ENCODE measurements at places on chromosomes 2 and 18.

- DNase-seq, result no peak
Measured at GRCh38 chr2:49924044-49924817, 769.9 kb upstream of the FSHR start.

- DNase-seq, result no peak
Measured at GRCh38 chr2:175036582-175037018, 31.4 kb upstream of the CHN1 start.

GRCh38 chr2:228465408-228465807 is 283.9 kb upstream of the SPHKAP start:
- DNase-seq, result no peak

GRCh38 chr18:7633171-7633570 is 66.1 kb downstream of the PTPRM start:
- no peak for DNase-seq

GRCh38 chr18:53165770-53166169 is 825.8 kb downstream of the DCC start:
- no peak for DNase-seq

DNA sequence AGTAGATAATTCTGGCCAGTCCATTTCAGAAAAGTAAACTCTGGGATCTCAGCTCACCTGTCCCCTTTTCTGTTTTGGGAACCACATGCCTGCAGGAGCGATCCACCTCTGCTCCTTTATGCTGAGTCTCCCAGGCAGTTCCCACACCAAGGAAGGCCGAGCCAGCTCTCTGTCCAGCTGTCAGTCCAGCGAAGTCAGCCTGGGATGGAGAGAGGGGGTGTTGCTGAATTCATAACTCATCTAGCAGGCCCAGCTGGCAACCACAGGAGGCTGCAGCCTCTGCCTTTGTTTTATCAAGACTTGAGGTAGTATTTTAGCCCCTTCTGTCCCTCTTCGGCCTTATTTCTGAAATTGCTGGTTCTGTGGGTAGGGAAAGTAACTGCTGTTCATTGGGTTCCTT is 209.9 kb downstream of the ARL4C start:
- DNase-seq, result no peak

DNA sequence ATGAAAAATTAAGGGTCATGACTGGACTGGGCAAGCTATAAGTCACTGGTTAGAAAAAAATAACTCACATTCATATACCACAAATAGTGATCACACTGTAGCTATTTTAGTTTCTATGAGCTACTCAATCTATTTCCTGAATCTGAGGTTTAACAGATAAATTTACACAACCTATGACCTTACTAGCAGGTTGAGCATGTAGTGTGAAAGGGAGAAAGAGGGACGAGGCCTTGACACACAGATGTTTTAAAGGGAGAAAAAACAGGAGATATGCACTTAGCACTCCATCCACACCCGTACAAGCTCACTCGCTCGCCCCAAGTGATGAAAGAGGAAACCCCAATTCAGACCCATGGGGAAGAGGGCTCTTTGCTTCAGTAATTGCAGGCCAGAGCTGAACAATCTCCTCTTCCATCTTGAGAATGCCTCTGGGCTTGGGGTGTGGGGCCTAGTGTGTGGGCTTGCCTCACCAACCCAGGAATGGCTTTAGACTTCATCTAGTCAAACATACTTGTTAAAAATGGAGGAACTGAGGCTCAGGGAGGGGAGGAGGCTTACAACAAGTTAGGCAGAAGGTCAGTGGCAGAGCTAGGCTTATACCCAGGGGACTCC is 10.7 kb downstream of the CYRIA start:
- DNase-seq, result no peak

GRCh38 chr18:61824733-61825363 is 68.0 kb downstream of the RNF152 start:
- no peak for DNase-seq

GRCh38 chr2:161992531-161992930 is 81.5 kb downstream of the DPP4 start:
- DNase-seq, result no peak

- peak; percentile 31 for DNase-seq
Measured at GRCh38 chr2:49569176-49569575, 414.9 kb upstream of the FSHR start.

DNA sequence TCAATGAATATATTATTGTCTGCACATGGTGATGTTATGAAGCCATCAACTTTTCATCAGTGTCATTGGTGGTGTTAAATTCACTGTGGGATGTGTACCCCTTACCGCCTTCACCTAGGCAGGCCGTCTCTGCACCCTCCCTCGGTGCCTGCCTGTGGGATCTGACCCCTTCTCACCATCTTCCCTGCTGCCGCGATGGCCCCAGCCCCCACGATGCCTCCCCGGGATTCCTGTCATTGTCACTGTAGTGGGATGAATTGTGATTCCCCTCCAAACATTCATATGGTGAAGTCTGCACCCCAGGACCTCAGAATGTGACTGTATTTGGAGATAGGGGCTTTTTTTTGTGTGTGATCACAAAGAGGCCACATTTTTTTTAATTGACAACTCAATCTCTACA is 198.3 kb upstream of the HS6ST1 start:
- DNase-seq, result no peak

DNA sequence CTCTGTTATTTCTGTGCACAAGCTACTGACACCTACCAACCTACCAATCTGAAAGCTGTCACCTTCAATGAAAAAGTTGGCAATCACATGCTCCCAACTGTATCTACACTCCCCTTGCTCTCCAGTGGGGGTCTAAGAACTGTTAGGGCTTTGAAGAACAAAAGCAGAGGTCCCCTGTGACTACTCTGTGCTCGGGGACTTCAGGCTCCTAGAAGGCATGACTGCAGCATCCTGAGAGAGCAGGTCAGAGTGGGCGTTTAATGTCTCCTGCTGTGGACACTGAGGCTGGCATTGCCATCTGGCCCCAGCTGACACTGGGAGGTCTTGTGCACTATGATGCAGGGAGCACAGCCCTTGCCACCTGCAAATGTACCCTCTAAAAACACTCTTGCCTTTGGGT is 93.3 kb downstream of the ACTR2 start:
- no peak for DNase-seq

- no peak for DNase-seq
Measured at GRCh38 chr2:2271469-2271941, 59.6 kb downstream of the MYT1L start.

GRCh38 chr2:20015482-20016083 is 3.1 kb upstream of the MATN3 start:
- DNase-seq, result peak; percentile 30

GRCh38 chr18:26999797-27000196 is 134.3 kb upstream of the AQP4 start:
- no peak for DNase-seq

GRCh38 chr2:181742922-181743722 is 62.8 kb upstream of the NEUROD1 start:
- DNase-seq, result peak; percentile 54

DNA sequence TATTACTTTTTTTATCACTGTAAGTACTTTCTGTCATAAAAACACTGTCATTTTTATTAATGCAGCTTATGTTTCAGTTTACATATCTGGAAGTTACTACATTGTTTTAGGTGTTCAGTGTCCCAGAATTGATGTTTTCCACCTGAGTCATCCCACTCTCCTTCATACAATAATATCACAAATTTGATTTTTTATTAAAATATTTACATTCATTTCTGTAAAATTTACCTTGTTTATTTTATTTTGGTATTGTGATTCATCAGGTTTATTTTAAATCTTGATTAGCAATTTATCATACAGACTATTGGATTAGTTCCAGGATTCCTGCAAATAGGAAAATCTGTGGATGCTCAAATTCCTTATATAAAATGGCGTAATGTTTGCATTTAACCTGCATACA is 1662.9 kb downstream of the SUCLG1 start:
- no peak for DNase-seq

- DNase-seq, result peak; percentile 53
Measured at GRCh38 chr2:151033271-151034248, 228.1 kb downstream of the RBM43 start.

DNA sequence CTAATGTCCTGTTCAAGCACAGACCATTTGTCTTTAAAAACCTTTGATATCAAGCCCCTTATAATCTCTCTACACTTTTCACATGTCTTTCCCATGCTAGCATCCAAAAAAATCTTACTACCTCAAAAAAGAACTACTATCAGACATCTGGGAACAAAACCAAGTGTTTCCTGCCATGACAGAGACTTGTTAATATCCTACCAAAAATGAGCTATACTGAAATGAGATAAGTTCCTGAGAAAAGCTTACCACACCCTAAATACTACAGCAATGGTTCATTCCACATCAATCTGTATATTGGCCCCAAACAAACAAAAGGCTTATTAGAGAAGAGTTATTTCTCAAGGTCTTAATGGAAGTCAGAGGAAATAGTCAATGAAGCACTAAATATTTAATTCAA is 230.1 kb downstream of the DYM start:
- peak; percentile 50 for DNase-seq

GRCh38 chr2:239113171-239113570 is 265.3 kb downstream of the TWIST2 start:
- no peak for DNase-seq

DNA sequence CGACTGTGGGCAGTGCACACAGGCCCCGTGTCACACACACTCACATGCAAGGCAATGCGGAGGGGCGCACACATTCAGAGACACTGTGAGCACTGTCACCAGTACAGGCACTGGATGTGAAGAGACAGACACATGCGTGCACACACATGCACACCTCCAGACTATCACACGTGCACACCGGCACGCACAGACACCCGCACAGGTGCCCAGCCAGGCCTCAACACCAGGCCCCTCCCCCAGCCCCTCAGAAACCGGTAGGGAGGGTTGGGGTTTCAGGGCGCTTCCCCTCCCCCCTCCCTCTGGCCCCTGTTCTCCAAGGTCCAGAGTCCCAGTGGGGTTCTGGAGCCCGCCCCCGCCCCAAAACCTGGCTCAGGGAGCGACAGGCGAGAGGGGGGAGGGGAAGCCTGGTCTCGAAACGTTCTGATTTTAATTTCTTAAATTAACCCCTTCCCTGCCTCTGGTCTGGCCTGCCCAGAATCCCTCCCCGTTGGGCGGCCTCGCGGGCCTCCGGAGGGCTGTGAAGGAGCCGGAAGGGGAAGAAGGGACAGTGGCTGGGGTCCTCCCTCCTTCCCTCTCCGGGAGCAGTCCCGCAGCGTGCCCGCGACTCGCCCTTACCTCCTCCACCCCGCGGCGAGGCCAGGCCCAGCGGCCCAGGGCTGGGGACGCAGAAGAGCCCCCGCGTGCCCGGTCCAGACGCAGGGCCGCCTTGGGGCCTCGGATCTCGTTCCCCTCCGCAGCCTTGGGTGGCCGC is 558 bp downstream of the FBXO41 start:
- no peak for DNase-seq

GRCh38 chr18:75111760-75112159 is 97.2 kb downstream of the PTGR3 start:
- DNase-seq, result no peak

- DNase-seq, result no peak
Measured at GRCh38 chr2:239081622-239082021, 233.7 kb downstream of the TWIST2 start.

GRCh38 chr2:109430329-109430636 is 183.5 kb downstream of the SEPTIN10 start:
- no peak for DNase-seq

- no peak for DNase-seq
Measured at GRCh38 chr2:209584472-209584871, 160.6 kb downstream of the MAP2 start.

DNA sequence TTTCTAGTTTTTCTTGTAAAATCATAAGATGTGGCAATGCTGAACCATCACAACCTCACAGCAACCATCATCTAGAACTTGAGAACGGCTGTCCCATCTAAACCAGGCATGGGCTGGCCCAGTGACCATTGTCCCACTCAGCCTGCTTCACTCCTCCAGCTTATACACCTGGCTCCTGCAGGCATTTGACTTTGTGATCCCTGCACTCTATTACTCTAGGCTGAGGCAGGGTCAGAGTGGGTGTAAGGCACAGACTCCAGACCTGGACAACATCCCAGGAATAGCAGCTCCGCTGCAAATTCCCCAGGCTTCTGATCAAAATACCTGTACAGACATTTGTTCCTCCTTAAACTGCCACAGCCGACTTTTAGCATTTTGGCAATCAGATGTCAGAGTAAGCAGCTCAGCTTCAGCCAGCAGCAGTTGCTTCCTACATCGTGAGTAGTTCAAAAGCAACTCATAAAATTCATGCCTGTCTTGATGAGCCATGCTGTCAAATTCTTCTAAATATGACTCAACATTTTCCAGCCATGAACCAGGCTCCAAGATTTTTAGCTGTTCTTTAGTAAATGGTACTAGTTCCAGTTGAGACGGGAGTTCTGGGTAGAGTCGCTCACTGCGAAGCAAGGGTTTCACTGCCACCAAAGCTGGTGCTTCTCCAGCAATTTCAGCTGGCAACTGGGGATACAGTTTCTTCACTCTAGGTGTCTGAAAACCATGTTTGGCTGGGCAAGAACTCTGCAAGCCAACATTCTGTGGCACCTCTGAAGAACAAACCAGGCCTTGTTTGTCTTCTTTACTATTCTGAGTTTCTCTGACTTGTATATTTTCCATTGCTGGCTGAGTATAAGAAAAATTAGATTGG is 12.8 kb downstream of the EPG5 start:
- no peak for DNase-seq

- no peak for DNase-seq
Measured at GRCh38 chr18:41818381-41819355, 136.4 kb upstream of the PIK3C3 start.

DNA sequence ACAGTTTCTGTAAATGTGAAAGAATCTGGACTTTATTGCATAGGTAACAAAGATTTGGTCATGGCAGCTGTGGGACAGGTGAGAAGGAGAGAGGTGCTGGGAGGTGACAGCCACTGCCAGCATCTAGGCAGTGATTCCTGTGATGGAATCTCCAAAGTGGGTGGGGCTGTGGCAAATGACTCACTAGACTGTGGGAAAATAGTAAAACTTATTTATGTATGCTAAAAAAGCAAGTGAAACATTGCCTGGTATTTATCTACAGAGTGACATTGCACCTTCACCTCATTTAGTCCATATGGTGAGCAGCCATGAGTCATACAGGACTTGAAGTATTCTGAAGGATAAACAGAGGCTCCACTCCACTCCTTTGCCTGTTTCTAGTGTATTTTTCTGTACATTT is 145.3 kb upstream of the MEX3C start:
- DNase-seq, result no peak

- no peak for DNase-seq
Measured at GRCh38 chr2:69616755-69617154, 26.8 kb downstream of the AAK1 start.

DNA sequence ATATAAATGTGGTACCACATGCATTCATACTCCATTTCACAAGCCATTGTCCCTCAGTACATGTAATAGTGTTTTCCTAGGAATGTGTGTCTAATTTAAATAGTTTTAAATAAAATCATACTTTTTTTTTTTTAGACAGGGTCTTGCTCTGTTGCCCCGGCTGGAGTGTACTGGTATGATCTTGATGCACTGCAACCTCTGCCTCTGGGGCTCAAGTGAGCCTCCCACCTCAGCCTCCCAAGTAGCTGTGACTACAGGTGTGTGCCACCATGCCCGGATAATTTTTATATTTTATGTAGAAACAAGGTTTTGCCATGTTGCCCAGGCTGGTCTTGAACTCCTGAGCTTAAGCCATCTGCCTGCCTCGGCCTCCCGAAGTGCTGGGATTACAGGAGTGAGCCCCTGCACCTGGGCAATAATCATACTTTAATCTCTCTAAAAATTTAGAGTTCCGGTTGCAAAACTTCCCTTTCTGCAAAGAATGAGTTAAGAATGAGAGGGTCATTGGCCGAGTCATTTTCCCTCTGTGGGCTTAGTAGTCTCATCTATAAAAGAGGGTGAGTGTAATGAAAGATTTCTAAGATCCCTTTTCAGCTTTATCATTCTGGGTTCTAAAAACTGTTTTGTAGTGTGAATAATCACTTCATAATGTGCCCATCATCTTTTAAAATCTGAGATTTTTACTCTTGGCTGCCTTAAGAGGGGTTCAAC is 116.0 kb upstream of the PELI1 start:
- DNase-seq, result no peak

Measured in skin of body (tissue), 3 donors.